Effector memory CD8-positive, alpha-beta T cell (primary cell): ENCODE measurements at places on chromosomes 16 and 17.

- H3K27me3 ChIP-seq, result no peaks in the 10 kb centered on the region
- H3K4me1 ChIP-seq, result peaks cover 46% of the 10 kb centered on the region
- H3K4me3 ChIP-seq, result peak overlapping the region; percentile 99
- H3K36me3 ChIP-seq, result peaks cover 61% of the 10 kb centered on the region
- peak overlapping the region; percentile 94 for H3K27ac ChIP-seq
Observed at GRCh38 chr17:81508639-81509206, 3.9 kb downstream of the ACTG1 start.

- DNase-seq, result no peak
- H3K27ac ChIP-seq, result no peak overlapping the region
- H3K4me3 ChIP-seq, result no peak overlapping the region
- H3K4me1 ChIP-seq, result no peaks in the 10 kb centered on the region
- H3K27me3 ChIP-seq, result peaks cover 19% of the 10 kb centered on the region
- no peaks in the 10 kb centered on the region for H3K36me3 ChIP-seq
Observed at GRCh38 chr17:41421116-41421515, 3.3 kb downstream of the KRT37 start.

- no peak for DNase-seq
- no peak overlapping the region for H3K27ac ChIP-seq
- H3K27me3 ChIP-seq, result no peaks in the 10 kb centered on the region
- no peaks in the 10 kb centered on the region for H3K4me1 ChIP-seq
Observed at GRCh38 chr17:20151174-20151573, 142.0 kb downstream of the SPECC1 start.

DNA sequence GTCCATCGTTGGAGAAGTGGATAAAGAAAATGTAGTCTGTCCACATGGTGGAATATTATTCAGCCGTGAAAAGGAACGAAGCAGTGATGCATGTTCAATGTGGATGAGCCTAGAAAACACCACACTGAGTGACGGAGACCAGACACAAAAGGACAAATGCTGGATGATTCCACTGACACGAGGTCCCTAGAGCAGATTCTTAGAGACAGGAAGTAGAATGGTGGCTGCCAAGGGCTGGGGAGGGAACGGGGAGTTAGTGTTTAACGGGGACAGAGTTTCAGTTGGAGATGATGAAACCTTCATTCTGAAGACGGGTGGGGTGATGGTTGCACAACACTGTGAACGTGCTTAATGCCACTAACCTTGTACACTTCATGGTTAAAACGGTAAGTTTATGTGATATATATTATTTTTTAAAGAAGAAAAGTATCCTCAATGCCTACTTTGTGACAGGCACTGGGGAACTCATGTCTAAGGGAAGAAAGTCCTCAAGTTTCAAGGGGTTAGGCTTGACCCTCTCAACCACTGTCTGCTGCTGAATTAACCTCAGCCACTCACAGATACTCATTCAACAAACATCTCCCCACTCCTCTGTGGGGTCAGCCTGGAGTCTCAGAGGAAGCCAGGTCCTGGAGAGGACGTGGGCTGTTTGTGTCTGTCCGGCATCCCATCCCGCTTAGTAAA lies 17.6 kb downstream of the C16orf74 start:
- no peaks in the 10 kb centered on the region for H3K27me3 ChIP-seq
- H3K27ac ChIP-seq, result no peak overlapping the region
- H3K4me3 ChIP-seq, result no peak overlapping the region
- no peak for DNase-seq
- H3K36me3 ChIP-seq, result no peaks in the 10 kb centered on the region
- H3K4me1 ChIP-seq, result peaks cover 18% of the 10 kb centered on the region

GRCh38 chr17:9209781-9210370 lies 188.6 kb downstream of the NTN1 start:
- no peaks in the 10 kb centered on the region for H3K36me3 ChIP-seq
- H3K4me3 ChIP-seq, result no peak overlapping the region
- peaks cover 11% of the 10 kb centered on the region for H3K27me3 ChIP-seq
- H3K4me1 ChIP-seq, result no peaks in the 10 kb centered on the region

- no peaks in the 10 kb centered on the region for H3K4me1 ChIP-seq
- H3K27me3 ChIP-seq, result peaks cover 8% of the 10 kb centered on the region
- H3K27ac ChIP-seq, result no peak overlapping the region
- peaks cover 2% of the 10 kb centered on the region for H3K36me3 ChIP-seq
- no peak overlapping the region for H3K4me3 ChIP-seq
- no peak for DNase-seq
Observed at GRCh38 chr16:54875443-54875842, 55.2 kb upstream of the IRX5 start.

GRCh38 chr17:66850692-66851091 lies 15.8 kb downstream of the CACNG5 start:
- no peak overlapping the region for H3K27ac ChIP-seq
- peaks cover 8% of the 10 kb centered on the region for H3K27me3 ChIP-seq
- DNase-seq, result no peak
- no peak overlapping the region for H3K4me3 ChIP-seq
- H3K36me3 ChIP-seq, result no peaks in the 10 kb centered on the region
- no peaks in the 10 kb centered on the region for H3K4me1 ChIP-seq

- H3K4me1 ChIP-seq, result peaks cover 32% of the 10 kb centered on the region
- no peaks in the 10 kb centered on the region for H3K27me3 ChIP-seq
- no peak for DNase-seq
- H3K27ac ChIP-seq, result peak overlapping the region; percentile 95
Observed at GRCh38 chr17:35345926-35346771, 27.3 kb downstream of the SLFN11 start.

DNA sequence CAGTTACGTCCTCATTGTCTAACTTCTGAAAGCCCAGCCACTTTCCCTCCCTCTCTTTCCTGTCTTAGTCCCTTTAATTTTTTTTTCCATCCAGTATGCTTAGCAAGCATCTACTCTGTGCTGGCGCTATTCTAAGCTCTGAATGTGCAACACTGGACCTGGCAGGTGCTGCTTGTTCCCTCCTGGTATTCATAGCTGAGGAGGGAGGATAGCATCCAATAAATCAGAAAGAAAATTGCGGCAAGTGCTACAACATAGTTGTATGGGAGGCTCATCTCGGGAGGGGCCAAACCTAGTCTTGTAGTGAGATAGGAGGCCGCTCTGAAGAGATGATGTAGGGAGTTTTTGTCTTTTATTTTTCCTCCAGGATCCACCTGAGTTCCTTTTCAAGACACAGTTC lies 457.3 kb upstream of the HSBP1 start:
- DNase-seq, result no peak
- no peaks in the 10 kb centered on the region for H3K36me3 ChIP-seq
- no peaks in the 10 kb centered on the region for H3K4me1 ChIP-seq
- H3K4me3 ChIP-seq, result no peak overlapping the region
- no peak overlapping the region for H3K27ac ChIP-seq
- H3K27me3 ChIP-seq, result peaks cover 9% of the 10 kb centered on the region

DNA sequence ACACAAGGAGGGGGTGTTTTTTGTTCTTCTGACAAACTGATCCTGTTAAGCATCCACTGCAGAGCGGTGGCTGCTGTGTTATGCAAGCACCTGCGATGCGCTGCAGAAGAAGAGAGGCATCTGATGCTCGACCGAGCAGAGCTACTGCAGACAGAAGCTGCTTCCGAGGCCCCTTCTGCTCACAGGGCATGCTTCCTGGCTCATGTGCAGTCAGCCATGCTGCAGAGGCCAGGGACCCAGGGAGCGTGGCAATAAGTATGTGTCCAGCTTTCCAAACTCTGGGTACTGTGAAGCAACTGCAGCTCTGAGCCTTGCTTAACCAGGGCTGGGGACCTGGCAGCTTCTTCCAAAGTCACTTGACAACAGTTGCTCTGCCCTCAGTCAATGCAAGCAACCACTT lies 448.6 kb upstream of the RBFOX1 start:
- H3K4me3 ChIP-seq, result no peak overlapping the region
- H3K36me3 ChIP-seq, result no peaks in the 10 kb centered on the region
- no peaks in the 10 kb centered on the region for H3K4me1 ChIP-seq
- DNase-seq, result no peak
- no peaks in the 10 kb centered on the region for H3K27me3 ChIP-seq
- no peak overlapping the region for H3K27ac ChIP-seq

DNA sequence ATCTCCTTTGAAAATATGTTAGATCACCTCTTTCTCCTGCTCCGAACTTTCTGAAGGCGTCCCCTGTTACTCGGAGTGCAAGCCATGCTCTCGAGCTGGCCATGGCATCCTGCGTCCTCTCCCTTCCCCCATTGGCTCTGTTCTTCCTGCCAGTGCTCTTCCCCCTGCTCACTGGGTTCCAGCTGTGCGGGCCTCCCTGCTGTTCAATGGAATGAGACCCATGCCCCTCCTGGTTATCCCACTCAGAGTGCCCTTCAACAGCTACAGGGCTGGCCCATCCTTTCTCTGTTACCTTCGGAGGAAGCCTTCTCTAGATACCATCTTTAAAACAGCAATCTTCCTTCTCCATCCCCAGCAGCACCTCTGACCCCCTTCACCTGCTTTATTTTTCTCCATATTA lies 504.3 kb downstream of the MAF start:
- H3K27ac ChIP-seq, result no peak overlapping the region
- DNase-seq, result no peak

GRCh38 chr17:40515011-40515410 lies 13.6 kb upstream of the TNS4 start:
- H3K27ac ChIP-seq, result peak overlapping the region; percentile 90
- H3K36me3 ChIP-seq, result peaks cover 12% of the 10 kb centered on the region
- H3K4me1 ChIP-seq, result peaks cover 53% of the 10 kb centered on the region
- DNase-seq, result no peak
- no peaks in the 10 kb centered on the region for H3K27me3 ChIP-seq

GRCh38 chr17:62111562-62112171 lies 46.6 kb upstream of the MED13 start:
- H3K36me3 ChIP-seq, result no peaks in the 10 kb centered on the region
- no peak for DNase-seq
- H3K27me3 ChIP-seq, result peaks cover 14% of the 10 kb centered on the region
- H3K4me1 ChIP-seq, result no peaks in the 10 kb centered on the region
- H3K4me3 ChIP-seq, result no peak overlapping the region
- no peak overlapping the region for H3K27ac ChIP-seq

DNA sequence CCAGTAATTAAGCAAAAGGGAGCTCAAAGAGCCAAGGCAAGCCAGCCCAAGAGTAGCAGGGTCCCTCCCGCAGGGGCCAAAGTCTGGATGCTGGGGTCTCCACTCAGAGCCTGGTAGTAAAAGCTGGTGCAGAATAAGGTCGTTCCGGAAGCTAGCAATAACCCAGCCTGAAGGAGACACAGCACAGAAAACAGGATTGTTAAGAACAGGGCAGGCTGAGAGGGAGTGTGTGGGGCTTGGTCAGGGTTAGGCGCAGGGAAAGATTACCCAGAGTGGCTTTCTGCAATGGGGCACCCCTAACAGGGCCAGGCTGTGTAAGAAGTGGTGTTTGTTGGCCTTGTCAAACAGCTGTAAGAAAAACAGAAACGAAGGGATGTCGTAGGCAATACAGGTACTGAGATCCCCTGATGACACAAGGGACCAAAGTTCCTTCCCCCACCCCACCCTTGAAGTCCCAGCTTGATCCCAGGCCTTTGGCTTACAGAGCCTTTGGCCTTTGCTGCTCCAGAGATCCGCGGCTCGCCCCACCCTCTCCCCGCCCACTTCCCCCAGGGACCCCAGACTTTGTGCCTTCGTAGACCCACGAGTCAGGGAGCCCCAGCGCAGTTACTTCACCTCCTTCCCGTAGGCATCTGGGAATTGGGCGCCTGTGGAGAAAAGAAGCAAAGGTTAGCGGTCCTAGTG lies 712 bp downstream of the TMEM256 start:
- no peaks in the 10 kb centered on the region for H3K27me3 ChIP-seq
- peak overlapping the region; percentile 91 for H3K4me3 ChIP-seq
- H3K27ac ChIP-seq, result peak overlapping the region; percentile 92
- peaks cover 13% of the 10 kb centered on the region for H3K4me1 ChIP-seq
- peaks cover 18% of the 10 kb centered on the region for H3K36me3 ChIP-seq

- peaks cover 10% of the 10 kb centered on the region for H3K4me1 ChIP-seq
- no peak for DNase-seq
- no peak overlapping the region for H3K4me3 ChIP-seq
- H3K36me3 ChIP-seq, result peaks cover 1% of the 10 kb centered on the region
Observed at GRCh38 chr17:50847566-50847965, 12.2 kb downstream of the WFIKKN2 start.

- peak overlapping the region; percentile 99 for H3K27ac ChIP-seq
- H3K27me3 ChIP-seq, result no peaks in the 10 kb centered on the region
- peaks cover 17% of the 10 kb centered on the region for H3K36me3 ChIP-seq
- peak overlapping the region; percentile 74 for H3K4me3 ChIP-seq
- H3K4me1 ChIP-seq, result peaks cover 75% of the 10 kb centered on the region
Observed at GRCh38 chr16:57133886-57134285, 41.5 kb downstream of the CPNE2 start.

DNA sequence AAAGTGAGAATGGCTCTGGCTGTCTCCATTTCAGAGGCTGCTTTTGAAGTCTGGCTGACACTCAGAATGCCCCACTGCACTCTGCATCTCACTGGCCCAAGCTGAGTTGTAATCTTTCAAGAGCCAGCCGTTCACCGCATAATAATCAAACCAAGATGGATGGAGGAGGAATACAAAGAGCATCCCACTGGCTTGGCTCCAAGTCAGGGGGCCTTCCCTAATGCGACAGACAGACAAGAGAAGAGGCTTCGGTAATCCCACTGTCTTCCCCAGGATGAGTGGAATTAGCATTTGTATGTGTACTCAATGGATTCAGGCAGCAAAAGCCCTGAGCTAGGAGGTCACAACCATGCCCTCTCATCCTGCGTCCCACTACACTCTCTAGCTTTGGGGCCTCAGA lies 68.0 kb downstream of the CBLN1 start:
- H3K4me3 ChIP-seq, result no peak overlapping the region
- no peak overlapping the region for H3K27ac ChIP-seq
- H3K4me1 ChIP-seq, result no peaks in the 10 kb centered on the region
- H3K36me3 ChIP-seq, result no peaks in the 10 kb centered on the region
- H3K27me3 ChIP-seq, result no peaks in the 10 kb centered on the region

- H3K36me3 ChIP-seq, result peaks cover 39% of the 10 kb centered on the region
- no peak overlapping the region for H3K4me3 ChIP-seq
- peaks cover 5% of the 10 kb centered on the region for H3K4me1 ChIP-seq
- DNase-seq, result no peak
- H3K27me3 ChIP-seq, result no peaks in the 10 kb centered on the region
Observed at GRCh38 chr17:64343071-64343774, 47.4 kb downstream of the PECAM1 start.

DNA sequence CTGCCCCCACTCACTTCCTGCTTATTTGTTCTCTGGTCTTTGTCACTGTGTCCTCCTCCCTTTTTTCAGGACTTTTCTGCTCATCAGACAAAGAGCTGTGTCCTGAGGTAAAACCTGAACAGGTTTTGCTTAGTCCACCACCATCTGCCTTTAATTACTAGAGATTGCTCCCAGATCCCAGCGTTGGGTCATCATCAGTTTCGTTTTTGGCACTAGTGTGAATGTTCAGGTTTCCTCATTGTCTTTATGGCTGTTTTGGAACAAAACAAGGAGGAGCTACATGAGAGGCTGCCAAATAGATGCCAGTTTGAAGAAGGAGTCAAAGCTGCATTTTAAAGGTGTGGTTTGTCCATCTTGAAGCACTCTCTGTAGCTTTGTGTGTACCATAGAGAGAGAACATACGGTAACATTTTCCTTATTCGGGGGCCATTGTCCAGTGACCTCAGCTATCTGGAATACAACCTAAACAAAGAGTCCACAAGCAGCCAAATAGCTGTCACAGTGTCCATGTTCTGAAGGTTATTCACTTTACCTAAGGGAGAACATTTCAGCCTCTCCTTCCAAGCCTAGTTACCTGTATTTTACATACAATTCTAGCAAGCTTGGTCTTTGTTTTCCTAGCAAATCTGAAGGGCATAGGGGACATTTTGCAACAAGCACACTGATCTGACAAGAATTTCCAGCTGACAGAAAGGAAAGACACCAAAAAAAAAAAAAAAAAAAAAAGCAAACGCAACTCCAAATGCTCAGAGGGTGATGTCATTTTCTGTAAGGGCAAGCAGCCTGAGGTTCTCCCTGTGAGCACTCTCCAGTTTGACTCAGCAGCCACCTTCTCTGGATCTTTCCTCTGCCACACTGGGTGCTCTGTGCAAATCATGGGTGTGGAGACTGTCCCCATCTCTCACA lies 196.1 kb downstream of the NTN1 start:
- DNase-seq, result no peak
- no peaks in the 10 kb centered on the region for H3K4me1 ChIP-seq
- H3K27me3 ChIP-seq, result peaks cover 12% of the 10 kb centered on the region
- H3K27ac ChIP-seq, result no peak overlapping the region
- H3K36me3 ChIP-seq, result no peaks in the 10 kb centered on the region
